ENCODE measurements at places on chromosomes 4 and X.

GRCh38 chr4:154491341-154492271, at the start of gene DCHS2:
DCHS2 (minus strand) TSS chr4:154491799; CDS start chr4:154491355, 444 bp downstream.
- peak; percentile 4 for DNase-seq

DNA sequence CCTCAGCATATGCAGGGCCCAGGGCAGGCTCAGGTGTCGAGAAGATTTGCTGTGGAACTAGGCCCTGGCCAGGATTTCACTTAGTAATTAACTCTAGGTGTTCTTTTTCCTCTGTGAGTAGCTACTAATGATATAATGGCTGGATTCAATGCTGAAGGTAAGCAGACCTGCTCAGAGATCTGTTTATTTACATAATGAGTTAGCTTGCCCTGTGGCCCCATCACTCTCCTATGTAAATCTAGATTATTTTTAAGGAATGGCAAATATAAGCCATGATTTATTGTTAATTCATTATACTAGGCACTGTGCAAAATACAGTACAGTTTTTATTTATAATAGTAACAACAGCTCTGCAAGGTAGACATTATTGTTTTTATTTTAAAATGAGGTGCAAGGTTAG, 117.2 kb downstream of the IRF2 start:
- no peak for DNase-seq

DNA sequence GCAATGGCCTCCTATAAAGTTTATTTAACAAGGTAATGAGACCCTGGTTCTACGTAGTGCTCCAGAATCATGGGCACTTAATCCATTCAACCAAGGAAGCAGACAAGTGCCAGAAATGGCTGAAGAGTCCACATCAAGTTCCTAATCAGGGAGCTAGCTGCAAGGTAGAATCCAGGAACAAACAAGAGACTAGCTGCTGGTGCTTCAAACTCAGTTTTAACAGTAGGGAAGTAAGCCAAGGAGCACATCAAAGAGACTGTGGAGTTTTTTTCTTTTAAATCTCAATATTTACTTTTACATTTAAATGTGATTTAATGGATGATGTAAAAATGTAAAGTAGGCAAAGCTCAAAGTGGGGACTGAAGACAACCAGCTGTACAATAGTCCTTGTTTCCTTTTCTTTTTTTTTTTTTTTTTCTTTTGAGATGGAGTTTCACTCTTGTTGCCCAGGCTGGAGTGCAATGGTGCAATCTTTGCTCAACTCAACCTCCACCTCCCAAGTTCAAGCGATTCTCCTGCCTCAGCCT, 630.4 kb downstream of the CCSER1 start:
- DNase-seq = no peak

DNA sequence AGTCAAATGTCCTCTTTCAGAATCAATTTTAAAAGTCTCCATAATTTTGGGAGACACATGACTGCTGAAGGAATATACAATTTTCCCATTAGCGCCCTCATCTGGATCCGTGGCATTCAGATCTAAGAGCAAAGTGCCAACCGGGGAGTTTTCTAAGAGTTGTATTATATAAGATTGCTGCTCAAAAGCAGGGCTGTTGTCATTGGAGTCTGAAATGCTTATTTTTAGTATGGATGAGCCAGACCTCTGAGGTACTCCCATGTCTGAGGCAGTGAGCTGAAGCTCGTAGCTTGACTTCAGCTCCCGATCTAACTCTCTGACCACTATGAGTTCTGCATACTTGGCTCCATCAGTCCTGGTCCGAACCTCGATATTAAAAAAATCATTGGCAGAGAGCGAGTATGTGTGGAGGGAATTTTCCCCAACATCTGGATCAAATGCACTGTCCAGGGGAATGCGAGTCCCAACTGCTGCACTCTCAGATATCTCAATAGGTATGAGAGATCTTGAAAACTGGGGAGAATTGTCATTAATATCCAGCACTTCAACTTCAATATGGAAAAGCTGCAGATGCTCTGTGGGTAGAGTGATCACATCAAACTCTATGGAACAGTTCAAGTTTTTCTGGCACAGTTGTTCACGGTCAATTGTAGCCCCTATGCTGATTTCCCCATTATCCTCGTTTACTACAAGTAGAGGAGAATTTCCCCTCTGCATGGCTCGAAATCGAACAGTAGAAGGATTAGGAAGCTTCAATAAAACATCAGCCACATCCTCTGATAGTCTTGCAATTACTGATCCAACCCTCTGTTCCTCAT, 917 bp downstream of the PCDH18 start:
- no peak for DNase-seq

GRCh38 chrX:39592776-39593175, 505.0 kb downstream of the BCOR start:
- DNase-seq = no peak

- no peak for DNase-seq
Measured at GRCh38 chr4:8581094-8581861, 1.1 kb downstream of the GPR78 start.

GRCh38 chr4:73021634-73022033, 47.9 kb downstream of the COX18 start:
- peak; percentile 26 for DNase-seq

DNA sequence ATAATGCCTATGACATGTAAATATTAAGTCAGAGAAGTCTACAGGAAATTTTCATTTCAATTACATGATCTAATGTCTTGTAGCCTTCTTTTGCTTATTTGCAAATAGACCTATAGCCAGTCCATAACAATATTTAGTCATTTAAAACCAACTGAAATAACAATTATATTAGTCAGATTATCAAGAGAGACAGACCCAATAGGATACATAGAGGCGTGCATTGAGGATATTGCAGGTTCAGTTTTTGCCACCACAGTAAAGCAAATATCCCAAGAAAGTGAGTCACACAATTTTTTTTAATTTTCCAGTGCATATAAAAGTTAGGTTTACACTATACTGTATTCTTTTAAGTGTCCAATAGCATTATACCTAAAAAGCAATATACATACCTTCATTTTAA, 349.7 kb upstream of the ATOH1 start:
- DNase-seq = no peak
